ENCODE measurements at places on chromosomes 16 and 17.
A peak's percentile ranks its signal among the peaks of the same experiment; 100 is the strongest.

DNA sequence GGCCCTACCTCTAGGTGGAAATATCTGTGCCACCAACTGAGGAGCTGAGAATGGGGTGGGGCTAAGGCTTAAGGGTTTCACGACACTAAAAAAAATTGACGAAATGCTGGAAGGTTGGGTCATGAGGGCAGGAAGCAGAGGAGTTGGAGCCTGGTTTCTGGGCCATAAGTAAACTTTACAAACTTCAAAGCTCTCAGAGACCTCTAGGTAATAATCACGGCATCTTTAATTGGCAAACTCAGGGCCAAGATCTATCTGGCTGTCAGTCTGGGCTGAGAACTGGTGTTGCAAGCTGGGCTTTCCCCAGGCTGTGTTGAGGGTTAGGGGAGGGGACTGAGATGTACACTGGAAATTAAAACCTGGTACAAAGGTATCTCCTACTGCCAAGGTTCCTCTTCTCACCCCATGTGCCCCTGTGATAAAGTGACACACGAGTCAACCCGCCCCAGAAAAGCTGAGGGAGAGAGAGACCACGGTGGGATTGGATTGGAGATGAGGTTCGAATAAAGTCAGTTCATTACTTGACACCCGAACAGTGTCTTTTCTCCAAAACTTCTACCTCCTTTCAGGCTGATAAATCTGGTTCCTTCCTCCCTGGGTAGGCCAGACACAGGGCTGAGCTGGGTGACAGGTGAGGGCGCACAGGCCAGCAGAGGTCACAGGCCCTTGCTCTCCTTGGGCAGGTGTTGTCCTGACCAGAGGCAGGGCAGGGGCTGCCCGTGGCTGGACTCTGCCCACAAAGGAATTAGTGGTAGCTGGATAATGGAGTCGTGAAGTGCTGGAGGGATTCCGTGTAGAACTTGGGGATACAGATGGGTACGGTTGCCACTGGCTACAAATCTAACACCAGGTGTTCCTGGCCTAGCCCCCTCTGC lies 4.0 kb upstream of the ZNF768 start:
- no peak for DNase-seq

DNA sequence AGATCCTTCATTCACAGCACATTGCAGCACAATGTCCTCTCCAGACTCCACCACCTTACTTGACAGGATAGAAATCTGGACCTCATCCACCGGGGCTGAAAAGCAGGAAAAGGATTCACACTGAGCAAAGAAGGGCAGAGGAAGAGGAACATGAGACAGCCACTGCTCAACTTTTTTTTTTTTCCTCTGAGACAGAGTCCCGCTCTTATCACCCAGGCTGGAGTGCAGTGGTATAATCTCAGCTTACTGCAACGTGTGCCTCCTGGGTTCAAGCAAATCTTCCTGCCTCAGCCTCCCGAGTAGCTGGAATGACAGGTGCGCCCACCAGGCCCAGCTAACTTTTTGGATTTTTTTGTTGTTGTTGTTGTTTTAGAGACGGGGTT lies 34.4 kb downstream of the PECAM1 start:
- DNase-seq = no peak

GRCh38 chr17:10987786-10988185 lies 149.9 kb upstream of the PIRT start:
- no peak for DNase-seq

DNA sequence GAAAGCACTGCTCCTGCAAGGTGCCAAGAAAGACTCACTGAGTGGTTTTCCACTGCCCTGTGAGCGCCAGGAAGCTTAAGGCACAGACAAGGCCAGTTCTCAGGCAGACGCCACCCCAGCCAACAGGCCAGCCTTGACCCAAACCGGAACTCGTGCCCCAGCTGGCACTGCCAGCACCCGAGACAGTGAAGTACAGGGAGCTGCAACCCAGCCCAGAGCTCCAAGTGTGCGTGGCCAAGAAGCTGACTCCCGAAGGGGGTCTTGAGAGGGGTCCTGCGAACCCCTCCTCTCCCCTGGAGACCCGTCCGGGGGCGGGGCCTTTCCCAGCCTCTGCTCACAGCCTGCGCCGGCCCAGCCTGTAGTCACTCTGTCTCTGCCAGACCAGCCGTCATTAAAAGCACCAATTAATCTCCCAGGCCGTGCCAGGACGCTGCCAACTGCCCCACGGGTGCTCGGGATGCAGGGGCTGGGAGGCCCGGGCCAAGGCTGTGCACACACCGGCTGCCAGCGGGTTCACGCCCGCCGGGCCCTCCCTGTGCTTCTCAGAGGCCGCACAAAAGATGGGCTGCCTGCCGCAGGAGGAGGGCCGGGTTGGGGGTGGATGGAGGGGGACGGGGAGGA lies 4.4 kb upstream of the SOX8 start:
- DNase-seq = no peak

DNA sequence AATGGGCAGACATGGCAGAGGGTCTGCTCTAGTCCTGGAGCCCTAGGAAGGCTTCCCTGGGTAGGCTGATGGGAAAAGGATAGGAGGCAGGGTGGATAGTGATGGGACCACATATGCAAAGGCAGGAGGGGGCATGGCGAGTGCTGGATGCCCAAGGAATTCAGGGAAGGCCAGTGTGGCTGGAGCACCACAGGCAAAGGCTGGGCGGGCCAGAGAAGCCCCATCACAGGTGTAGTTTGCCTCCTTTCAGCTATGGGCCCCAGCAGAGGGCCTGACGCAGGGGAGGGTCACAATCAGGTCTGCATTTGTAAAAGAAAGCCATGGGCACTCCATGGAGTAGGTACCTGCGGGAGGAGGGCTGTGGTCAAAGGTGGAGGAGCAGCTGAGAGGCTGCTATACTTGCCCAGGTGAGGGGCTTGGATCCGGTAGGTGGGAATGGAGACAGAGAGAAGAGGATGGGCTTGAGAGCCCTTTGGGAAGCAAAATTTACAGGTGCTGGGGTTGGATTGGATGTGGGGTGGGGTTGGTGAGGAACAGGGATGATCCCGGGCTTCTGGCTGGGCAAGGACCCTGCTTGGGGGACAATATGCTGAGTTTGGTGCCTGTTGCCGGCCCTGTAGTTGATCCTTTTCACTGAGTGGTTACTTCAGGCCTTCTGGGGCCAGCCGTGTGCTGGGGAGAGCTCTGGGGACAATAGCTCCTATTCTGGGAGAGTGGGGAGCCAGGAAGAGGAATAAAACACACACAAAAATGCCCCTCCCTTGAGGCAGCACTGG lies 6.5 kb upstream of the COL1A1 start:
- no peak for DNase-seq

- DNase-seq = no peak
Measured at GRCh38 chr17:43810226-43810715, 22.7 kb downstream of the MPP3 start.

- no peak for DNase-seq
Measured at GRCh38 chr16:49600976-49601375, 227.4 kb downstream of the C16orf78 start.

DNA sequence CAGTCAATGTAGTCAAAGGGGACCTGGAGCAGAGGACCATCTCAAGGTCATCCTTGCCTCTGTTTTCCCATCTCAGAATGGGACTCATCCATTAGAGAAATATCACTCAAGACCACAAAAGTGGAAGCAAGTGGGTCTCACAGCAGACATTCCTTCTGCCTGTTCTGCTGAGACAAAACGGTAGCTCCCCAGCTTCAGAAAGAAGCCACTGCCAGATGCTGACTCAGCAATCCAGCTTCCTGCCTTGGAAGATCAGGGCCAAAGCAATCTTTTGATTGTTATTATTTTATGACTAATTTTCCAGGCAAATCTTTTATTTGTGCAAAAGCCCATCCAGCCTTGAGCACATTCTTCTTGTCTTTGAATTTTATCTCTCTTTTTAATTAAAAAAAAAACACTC lies 86.8 kb downstream of the CCT6B start:
- no peak for DNase-seq

GRCh38 chr16:31138621-31139578 lies 3.4 kb upstream of the PRSS8 start:
- no peak for DNase-seq

- no peak for DNase-seq
Measured at GRCh38 chr17:63780507-63780906, 6.5 kb downstream of the DDX42 start.

DNA sequence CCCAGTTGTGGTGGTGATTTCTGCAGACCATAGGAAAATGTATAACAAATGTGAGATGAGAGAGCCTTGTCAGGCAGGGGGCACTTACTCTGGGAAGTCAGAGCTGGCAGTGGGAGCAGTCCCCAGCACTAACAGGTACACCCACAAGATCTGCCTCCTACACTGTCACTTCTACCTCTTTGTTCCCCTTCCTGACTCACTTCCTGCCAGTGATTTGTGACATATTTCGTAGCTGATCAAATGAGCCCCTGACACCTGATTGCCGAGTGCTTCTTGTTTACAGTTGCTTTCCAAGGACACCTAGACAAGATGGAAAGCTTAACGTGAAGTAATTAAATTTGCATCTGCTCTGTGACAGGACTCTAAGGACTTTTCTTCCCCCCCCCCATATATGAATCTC lies 40.5 kb downstream of the FTO start:
- DNase-seq = peak; percentile 23

DNA sequence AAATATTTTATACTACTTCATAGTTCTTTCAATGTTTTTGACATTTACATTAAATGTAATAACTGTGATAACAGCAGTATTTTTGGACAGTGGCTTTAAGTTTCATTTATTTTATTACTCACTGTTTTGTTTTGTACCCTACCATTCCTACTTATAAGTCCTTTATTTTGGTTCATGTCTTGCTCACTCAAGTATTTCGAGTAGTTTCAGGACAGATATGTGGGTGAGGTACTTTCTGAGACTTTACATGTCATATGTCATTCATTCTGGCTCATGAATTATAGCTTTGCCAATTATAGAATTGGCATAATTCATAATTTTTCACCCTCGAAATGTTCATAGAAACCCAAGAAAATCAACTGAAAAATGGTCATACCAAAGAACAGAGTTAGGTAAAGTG lies 44.4 kb downstream of the PIK3R5 start:
- no peak for DNase-seq

GRCh38 chr16:69013991-69014390 lies 91.5 kb upstream of the HAS3 start:
- no peak for DNase-seq

GRCh38 chr17:47279062-47279801 lies 25.6 kb downstream of the ITGB3 start:
- peak; percentile 58 for DNase-seq

- no peak for DNase-seq
Measured at GRCh38 chr16:75261590-75262078, 10.2 kb upstream of the BCAR1 start.

- no peak for DNase-seq
Measured at GRCh38 chr16:27428026-27428785, 26.2 kb downstream of the IL21R start.

DNA sequence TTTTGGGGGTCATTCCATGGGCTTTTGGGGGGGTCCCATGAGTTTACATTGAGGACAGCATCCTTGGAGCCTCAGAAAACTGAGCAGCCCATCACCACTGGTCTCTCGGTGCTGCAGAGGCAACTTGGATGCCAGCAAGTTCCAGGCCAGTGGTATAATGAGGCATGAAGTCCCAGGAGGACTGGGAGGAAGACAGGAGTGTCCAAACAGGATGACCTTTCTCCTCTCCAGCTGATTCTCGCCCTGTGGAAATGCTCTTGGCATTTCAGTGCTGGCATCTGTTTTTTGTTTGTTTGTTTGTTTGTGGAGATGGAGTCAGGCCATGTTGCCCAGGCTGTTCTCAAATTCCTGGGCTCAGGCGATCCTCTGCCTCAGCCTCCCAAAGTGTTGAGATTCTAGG lies 347.6 kb downstream of the SNX29 start:
- DNase-seq = no peak

- DNase-seq = no peak
Measured at GRCh38 chr17:75472119-75472518, 15.7 kb downstream of the TMEM94 start.

DNA sequence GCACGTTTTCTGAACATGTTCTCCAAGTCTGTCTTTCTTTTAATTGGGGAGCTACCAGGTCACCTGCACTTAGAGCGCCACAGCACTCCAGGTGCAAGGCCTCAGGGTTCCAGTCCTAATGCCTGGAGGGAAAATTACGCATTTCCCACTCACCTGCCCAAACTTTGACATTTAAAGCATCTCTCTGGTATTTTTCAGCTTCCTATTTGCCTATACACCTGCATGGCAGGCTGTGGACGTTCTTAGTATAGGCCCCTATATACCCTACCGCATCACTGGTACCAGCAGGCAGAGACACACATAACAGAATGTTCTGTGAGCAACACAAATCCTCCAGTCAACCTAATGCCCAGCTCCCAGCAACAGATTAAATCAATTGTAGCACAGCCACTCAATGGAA lies 213.3 kb downstream of the MRTFB start:
- DNase-seq = no peak

- DNase-seq = no peak
Measured at GRCh38 chr17:78347453-78347852, 12.4 kb downstream of the SOCS3 start.

GRCh38 chr16:78092758-78093157 lies 6.7 kb upstream of the WWOX start:
- no peak for DNase-seq

DNA sequence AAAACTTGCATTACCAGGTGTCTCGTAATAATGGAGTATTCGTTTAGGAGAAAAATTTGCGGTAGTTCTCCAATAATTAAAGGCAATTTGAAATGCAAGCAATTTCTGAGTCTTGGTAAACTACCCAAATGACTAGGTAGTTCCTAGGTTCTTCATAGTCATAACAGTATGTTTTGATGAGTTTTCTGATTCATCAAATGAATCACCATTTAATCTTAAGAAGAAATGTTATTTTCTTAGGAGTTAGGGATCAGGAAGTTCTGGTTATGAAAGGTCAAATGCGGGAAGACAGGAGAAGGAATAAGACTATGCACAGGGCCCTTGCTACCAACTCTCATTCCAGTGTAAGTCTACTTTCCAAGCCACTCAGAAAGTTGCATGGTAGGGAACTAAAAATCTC lies 221.5 kb upstream of the SOX9 start:
- DNase-seq = no peak

Measured in CD4-positive, alpha-beta T cell treated with Interleukin-15 for 1 hour (primary cell).